CD4-positive, alpha-beta memory T cell (primary cell): ENCODE measurements at places on chromosomes 7 and 10. TPM values are rescaled to one million over a fixed set of nuclear protein-coding genes. Genes with fewer than 3 reads are reported as not detected.

CYP2C8 gene
- total RNA-seq, result not detected

DNA sequence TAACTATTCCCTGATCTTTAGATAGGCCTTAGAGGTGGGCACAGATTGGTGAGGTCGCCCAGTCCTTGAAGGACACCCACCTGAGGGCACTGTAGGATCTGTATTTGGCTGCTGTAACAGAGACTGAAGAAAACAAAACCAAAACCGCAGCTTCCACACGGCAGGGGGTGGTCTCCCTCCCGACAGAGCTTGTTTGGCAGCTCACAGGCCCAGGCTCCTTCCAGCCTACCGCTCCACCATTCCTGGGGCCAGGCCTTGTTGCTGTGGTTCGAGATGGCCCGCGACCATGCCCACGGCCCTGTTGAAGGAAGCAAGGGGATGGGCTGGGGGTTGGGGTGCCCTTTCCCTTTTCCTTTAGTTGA, 30.4 kb downstream of the ZNF783 start:
- H3K4me1 ChIP-seq, result peaks cover 2% of the 10 kb centered on the region
- no peak overlapping the region for H3K4me3 ChIP-seq
- H3K36me3 ChIP-seq, result no peaks in the 10 kb centered on the region

RINT1 gene
- 26.5 TPM for total RNA-seq

CPA1 gene
- not detected for total RNA-seq

DNA sequence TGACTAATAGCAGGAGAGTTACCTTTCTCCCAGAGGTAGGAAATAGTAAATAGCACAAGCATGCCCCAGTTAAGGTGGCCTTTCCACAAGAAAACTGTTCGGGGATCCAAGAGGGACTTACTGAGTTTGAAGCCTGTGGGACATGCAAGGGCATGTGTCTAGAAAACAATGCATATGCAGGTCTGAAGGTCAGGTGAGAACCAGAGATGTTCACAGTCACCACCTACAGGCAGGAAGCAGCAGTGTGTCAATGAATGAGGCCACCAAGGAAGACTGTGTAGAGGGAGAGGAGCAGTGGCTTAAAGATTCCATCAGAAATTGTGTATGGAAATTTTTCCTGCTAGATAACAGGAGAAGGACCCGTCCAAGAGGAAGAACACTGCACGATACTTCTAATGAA, 66.0 kb downstream of the CALD1 start:
- no peaks in the 10 kb centered on the region for H3K27me3 ChIP-seq
- no peak overlapping the region for H3K27ac ChIP-seq
- DNase-seq, result no peak
- H3K4me3 ChIP-seq, result no peak overlapping the region
- no peaks in the 10 kb centered on the region for H3K36me3 ChIP-seq
- H3K4me1 ChIP-seq, result no peaks in the 10 kb centered on the region

ANKRD7 gene
- not detected for total RNA-seq

GRCh38 chr10:33460505-33461294, 126.2 kb upstream of the NRP1 start:
- DNase-seq, result no peak
- no peaks in the 10 kb centered on the region for H3K4me1 ChIP-seq
- H3K27ac ChIP-seq, result no peak overlapping the region
- no peaks in the 10 kb centered on the region for H3K36me3 ChIP-seq
- no peak overlapping the region for H3K4me3 ChIP-seq

- H3K4me3 ChIP-seq, result no peak overlapping the region
- no peaks in the 10 kb centered on the region for H3K27me3 ChIP-seq
- H3K27ac ChIP-seq, result no peak overlapping the region
- no peak for DNase-seq
- H3K36me3 ChIP-seq, result no peaks in the 10 kb centered on the region
These were observed 150.0 kb upstream of the IGFBP3 start for GRCh38 chr7:46071076-46071475.

DNA sequence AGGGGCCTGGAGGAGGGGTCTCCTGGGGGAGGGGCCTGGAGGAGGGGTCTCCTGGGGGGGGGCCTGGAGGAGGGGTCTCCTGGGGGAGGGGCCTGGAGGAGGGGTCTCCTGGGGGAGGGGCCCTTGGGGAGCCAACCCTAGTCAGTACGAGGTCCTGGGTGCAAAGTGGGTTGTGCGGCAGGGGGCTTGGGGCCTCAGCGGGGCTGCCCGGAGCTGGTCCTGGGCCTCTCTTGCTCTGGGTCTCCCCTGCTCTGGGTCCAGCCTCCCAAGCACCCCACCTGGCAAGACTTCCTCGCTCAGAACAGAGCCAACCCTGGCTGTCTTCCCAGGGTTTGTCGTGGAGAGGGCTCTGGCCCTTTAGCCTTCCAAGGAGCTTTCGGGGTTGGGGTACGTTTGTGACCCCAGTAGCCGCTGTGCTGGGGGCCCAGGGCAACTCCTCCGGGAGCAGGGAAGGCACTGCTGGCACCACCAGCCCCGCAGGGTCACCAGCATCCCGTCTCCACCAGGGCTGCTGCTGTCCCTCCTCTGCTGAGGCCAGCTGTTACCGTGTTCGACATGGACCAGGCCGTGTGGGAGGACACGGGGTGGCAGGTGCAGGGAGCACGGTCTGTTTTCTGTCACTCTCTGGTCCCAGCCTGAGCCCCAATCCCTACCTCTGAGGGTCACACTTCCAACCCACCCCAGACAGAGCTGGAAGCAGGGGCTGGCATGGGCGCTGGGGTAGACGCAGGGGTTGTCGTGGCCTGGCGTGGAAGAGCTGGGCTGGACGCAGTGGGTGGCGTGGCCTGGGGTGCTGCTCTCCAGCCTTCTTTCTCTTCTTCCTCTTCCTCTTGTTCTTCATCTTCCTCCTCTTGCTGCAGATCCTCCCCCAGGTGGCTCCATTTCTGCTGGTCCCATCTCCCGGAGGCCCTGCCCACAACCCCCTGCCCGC, 22.8 kb downstream of the PWWP2B start:
- no peak overlapping the region for H3K27ac ChIP-seq
- peaks cover 18% of the 10 kb centered on the region for H3K4me1 ChIP-seq
- DNase-seq, result peak; percentile 30
- H3K36me3 ChIP-seq, result no peaks in the 10 kb centered on the region
- no peak overlapping the region for H3K4me3 ChIP-seq

AGR2 gene
- not detected for total RNA-seq

DNA sequence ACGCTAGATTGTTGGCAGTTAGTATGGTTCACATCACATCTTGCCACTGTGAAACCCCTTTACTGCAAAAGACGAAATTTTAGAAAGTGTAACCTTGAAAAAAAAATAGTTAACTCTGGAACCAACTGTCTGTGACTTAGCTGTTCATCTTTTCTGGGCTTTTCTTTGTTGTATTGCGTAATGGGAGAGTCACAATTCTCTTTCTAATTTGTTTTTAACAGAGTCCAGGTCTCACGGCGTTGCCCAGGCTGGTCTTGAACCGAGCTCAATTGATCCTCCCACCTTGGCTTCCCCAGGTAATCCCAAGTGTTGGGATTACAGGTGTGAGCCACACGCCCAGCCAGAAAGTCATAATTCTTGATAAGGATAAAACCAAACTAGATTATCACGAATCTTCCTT, 14.5 kb downstream of the UBE3C start:
- no peaks in the 10 kb centered on the region for H3K36me3 ChIP-seq
- H3K4me1 ChIP-seq, result peaks cover 54% of the 10 kb centered on the region
- DNase-seq, result no peak
- no peak overlapping the region for H3K27ac ChIP-seq
- H3K4me3 ChIP-seq, result no peak overlapping the region

GRCh38 chr10:88205842-88206446, 342.5 kb downstream of the PTEN start:
- no peaks in the 10 kb centered on the region for H3K4me1 ChIP-seq
- H3K27ac ChIP-seq, result no peak overlapping the region
- no peaks in the 10 kb centered on the region for H3K36me3 ChIP-seq
- H3K27me3 ChIP-seq, result no peaks in the 10 kb centered on the region

DNA sequence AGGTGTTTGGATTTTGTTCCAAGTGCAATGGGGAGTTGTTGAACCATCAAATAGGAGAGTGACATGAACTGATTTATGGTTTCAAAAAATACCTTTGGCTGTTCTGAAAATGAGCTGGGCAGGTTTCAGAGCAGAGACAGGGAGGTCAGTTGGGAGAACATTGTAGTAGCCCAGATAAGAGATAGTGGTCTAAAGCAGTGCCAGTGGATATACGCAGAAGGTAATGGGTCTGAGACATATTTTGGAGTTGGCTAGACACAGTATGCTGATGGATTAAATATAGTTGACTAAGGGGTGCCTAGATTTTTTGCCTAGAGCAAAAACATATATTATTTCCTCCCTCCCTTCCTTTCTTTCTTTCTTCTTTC, 21.3 kb upstream of the CDK14 start:
- H3K36me3 ChIP-seq, result no peaks in the 10 kb centered on the region
- H3K27ac ChIP-seq, result no peak overlapping the region
- no peaks in the 10 kb centered on the region for H3K4me1 ChIP-seq
- H3K27me3 ChIP-seq, result no peaks in the 10 kb centered on the region

- H3K4me3 ChIP-seq, result no peak overlapping the region
- H3K27ac ChIP-seq, result no peak overlapping the region
- no peak for DNase-seq
- peaks cover 17% of the 10 kb centered on the region for H3K4me1 ChIP-seq
These were observed 47.1 kb downstream of the KLF6 start for GRCh38 chr10:3737864-3738263.

DNA sequence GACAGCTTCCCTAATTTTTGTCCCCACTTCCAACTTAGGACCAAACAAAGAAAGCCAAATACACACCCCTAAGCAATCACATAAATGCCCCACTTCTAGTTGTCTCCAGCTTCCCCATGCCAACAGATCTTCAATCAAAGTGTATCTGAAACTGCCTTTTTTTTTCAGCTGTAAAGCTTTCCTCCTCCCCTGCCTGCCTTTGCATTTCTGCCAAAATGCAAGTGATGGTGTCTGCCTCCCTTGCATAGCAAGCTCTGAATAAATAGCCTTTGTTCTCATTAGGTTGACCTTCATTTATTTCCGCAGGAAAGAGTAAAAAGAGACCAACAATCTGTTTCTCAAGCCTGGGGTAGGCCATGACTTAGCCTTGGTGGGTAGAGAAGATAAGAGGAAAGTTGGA, 459.4 kb downstream of the GPAM start:
- no peak for DNase-seq
- no peak overlapping the region for H3K27ac ChIP-seq
- no peaks in the 10 kb centered on the region for H3K4me1 ChIP-seq
- no peaks in the 10 kb centered on the region for H3K36me3 ChIP-seq

DNA sequence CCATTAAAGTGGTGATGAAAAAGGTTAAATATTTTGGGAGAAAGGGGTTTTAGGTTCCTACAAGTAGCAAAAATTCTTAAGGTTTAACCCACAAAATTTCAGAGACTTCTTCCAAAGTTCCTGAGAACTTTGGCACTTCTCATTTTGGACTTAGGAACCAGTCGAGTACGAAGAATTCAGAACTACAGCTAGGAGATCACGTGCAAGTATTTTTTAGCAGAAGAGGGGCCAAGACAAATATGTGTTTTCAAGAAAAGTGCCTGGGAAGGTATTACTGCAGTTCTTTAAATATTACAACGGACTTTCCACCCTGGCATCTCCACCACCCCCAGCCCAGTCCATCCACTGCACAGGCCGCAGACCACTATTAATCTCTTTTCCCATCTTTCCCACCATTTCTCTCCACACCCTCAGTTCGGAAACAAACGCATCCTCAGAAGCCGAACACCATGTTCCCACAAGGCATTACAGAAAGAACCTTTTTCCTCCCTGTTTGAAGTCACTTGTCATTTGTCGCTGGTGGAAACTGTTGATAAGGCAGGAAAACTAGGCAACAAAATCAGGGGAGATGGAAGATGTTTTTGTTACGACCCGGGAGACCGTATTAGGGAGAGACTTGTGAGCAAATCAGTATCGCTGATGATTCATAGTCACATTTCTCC, 7.1 kb downstream of the INHBA start:
- no peak overlapping the region for H3K27ac ChIP-seq
- no peak overlapping the region for H3K4me3 ChIP-seq
- no peak for DNase-seq
- peaks cover 9% of the 10 kb centered on the region for H3K27me3 ChIP-seq
- H3K4me1 ChIP-seq, result no peaks in the 10 kb centered on the region
